ENCODE measurements at places on chromosomes 16 and 17. TPM values are rescaled to one million over a fixed set of nuclear protein-coding genes. Genes with fewer than 3 reads are reported as not detected.

C17orf50 gene
- 0.04 TPM for polyA plus RNA-seq

DNA sequence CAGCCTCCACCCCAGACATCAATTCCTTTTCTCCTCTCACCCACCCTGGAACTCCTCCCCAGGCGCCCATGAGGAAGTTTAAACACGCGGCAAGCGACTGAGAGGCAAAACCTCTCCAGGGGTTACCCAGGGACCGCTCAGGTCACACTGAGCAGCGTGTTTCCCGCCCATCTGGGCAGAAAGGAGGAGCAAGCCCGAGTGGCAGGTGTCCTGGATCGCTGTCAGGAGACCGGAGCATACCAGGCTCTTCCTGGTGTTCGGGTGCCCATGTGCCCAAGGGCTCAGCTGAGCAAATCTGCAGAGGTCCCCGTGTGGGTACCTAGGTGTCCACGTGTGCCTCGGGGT is 491 bp downstream of the SLC25A19 start:
- peak overlapping the region; percentile 75 for H3K27ac ChIP-seq
- H3K4me1 ChIP-seq: peaks cover 8% of the 10 kb centered on the region
- peak overlapping the region; percentile 72 for H3K4me3 ChIP-seq
- no peaks in the 10 kb centered on the region for H3K27me3 ChIP-seq
- H3K36me3 ChIP-seq: peaks cover 8% of the 10 kb centered on the region
- no peak for DNase-seq

- DNase-seq: peak; percentile 25
- H3K27me3 ChIP-seq: no peaks in the 10 kb centered on the region
- no peaks in the 10 kb centered on the region for H3K4me1 ChIP-seq
- no peaks in the 10 kb centered on the region for H3K36me3 ChIP-seq
Measured at GRCh38 chr16:55081622-55082590, 151.2 kb downstream of the IRX5 start.

GRCh38 chr17:8623591-8623990 is 6.9 kb downstream of the MYH10 start:
- no peaks in the 10 kb centered on the region for H3K27me3 ChIP-seq
- no peaks in the 10 kb centered on the region for H3K4me1 ChIP-seq
- H3K4me3 ChIP-seq: no peak overlapping the region
- no peak for DNase-seq
- no peak overlapping the region for H3K27ac ChIP-seq

DNA sequence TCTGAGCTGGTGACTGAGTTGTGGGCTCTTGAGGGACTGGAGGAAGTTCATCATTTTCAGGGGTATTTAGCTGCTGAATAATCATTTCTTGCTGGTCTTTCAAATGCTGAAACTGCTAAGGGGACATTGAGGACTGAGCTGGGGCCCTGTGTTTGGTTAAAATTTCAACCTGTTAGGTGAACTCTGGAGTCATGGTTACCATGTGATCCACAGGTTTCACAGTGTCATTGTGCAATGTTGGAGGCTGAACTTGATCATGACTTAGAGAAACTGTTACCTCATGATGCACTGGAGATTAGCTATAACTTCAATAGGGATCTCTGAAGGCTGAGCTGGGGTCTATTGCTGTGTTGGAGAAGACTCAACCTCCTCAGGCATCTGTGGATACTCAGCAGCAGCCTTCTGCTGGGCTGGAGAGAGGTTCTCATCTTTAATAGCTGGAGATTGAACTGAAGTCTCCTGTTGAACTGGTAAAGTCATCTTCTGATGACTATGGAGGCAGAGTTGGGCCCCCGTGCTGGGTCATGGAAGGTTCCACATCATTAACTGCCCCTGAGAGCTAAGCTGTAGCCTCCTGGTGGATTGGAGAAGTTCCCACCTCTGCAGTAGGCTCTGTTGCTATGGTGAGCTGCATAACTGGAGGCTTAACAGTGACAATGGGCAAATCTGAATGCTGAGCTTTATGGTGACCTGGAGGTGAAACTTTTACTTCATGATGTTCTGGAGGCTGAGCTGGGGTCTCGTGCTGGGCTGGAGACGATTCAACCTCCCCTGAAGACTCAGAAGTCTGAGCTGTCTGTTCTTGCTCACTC is 15.2 kb downstream of the RDM1 start:
- H3K27ac ChIP-seq: peak overlapping the region; percentile 95
- no peak overlapping the region for H3K4me3 ChIP-seq
- H3K4me1 ChIP-seq: peaks cover 25% of the 10 kb centered on the region
- H3K27me3 ChIP-seq: no peaks in the 10 kb centered on the region
- DNase-seq: peak; percentile 77
